Small intestine (tissue), 16 donors: ENCODE measurements at places on chromosomes 2 and 18.
A peak's percentile ranks its signal among the peaks of the same experiment; 100 is the strongest.

- DNase-seq = no peak
- H3K36me3 ChIP-seq = no peaks in the 10 kb centered on the region
- no peak overlapping the region for H3K4me3 ChIP-seq
Observed at GRCh38 chr2:146119586-146119985, 1599.7 kb upstream of the ZEB2 start.

- no peak overlapping the region for H3K27ac ChIP-seq
- no peaks in the 10 kb centered on the region for H3K36me3 ChIP-seq
- H3K4me3 ChIP-seq = no peak overlapping the region
- peaks cover 3% of the 10 kb centered on the region for H3K4me1 ChIP-seq
Observed at GRCh38 chr18:48133671-48134251, 203.3 kb upstream of the SMAD2 start.

DNA sequence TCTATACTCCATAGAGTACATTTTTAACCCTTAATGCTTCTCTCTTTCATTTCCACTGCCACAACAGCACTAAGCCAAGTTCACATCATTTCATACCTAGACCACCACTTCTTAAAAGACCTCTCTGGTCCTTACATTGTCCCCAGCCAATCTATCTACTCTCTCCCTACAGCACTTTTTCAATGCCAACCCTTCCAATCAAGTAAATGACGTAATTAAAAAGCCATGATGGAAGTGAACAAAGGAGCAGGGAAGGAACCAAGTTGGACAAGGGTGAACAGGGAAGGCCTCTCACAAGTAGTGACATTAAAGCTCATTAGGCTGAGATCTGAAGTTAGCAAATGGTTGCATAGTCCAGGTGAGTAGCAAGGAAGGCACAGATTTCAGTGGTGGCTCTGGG is 195.1 kb upstream of the CCDC150 start:
- H3K27me3 ChIP-seq = peaks cover 2% of the 10 kb centered on the region
- H3K27ac ChIP-seq = no peak overlapping the region
- DNase-seq = no peak
- no peaks in the 10 kb centered on the region for H3K4me1 ChIP-seq
- no peak overlapping the region for H3K4me3 ChIP-seq

- H3K4me1 ChIP-seq = no peaks in the 10 kb centered on the region
- no peak for DNase-seq
- no peaks in the 10 kb centered on the region for H3K36me3 ChIP-seq
- no peak overlapping the region for H3K27ac ChIP-seq
- H3K4me3 ChIP-seq = no peak overlapping the region
Observed at GRCh38 chr2:6017736-6018286, 325.6 kb downstream of the SOX11 start.

DNA sequence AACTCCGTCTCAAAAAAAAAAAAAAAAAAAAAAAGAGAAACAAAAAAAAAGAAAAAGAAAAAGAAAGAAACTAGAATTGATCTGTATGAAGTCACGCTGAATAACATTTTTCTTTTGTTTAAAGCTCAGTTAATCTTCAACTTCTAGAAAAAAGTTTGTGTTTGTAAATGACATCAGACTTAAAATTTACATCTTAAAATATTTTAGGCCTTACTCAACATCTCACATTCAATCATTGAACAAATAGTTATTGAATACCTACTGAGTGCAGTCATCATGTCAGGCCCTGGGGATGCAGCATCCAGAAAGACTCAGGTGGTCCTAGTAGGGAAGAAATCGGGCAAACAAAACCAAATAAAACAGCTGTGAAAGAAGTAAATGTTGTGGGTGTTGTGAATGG is 292.3 kb upstream of the FANCL start:
- no peak overlapping the region for H3K4me3 ChIP-seq
- no peak for DNase-seq
- H3K27ac ChIP-seq = no peak overlapping the region
- H3K36me3 ChIP-seq = no peaks in the 10 kb centered on the region
- no peaks in the 10 kb centered on the region for H3K27me3 ChIP-seq

DNA sequence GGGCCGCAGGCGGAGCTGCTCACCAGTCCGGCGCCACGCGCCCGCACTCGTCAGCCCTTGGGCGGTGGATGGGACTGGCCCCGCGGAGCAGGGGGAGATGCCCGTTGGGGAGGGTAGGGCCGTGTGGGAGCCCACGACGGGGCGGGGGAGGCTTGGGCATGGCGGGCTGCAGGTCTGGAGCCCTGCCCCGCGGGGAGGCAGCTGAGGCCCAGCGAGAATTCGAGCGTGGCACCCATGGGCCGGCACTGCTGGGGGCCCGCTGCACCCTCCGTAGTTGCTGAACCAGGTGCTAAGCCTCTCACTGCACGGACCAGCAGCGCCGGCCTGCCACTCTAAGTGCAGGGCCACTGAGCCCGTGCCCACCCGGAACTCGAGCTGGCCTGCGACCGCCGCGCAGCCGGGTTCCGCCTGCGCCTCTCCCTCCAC is 182.4 kb upstream of the ERBB4 start:
- H3K27me3 ChIP-seq = no peaks in the 10 kb centered on the region
- H3K27ac ChIP-seq = no peak overlapping the region
- no peaks in the 10 kb centered on the region for H3K36me3 ChIP-seq
- no peaks in the 10 kb centered on the region for H3K4me1 ChIP-seq
- DNase-seq = no peak

GRCh38 chr2:118221536-118222272 is 133.4 kb downstream of the INSIG2 start:
- peak; percentile 62 for DNase-seq
- peaks cover 21% of the 10 kb centered on the region for H3K27me3 ChIP-seq
- no peak overlapping the region for H3K27ac ChIP-seq
- no peak overlapping the region for H3K4me3 ChIP-seq

GRCh38 chr2:47640356-47640755 is 142.6 kb upstream of the MSH6 start:
- H3K27me3 ChIP-seq = no peaks in the 10 kb centered on the region
- H3K36me3 ChIP-seq = no peaks in the 10 kb centered on the region
- DNase-seq = no peak
- H3K27ac ChIP-seq = no peak overlapping the region
- peaks cover 2% of the 10 kb centered on the region for H3K4me1 ChIP-seq

DNA sequence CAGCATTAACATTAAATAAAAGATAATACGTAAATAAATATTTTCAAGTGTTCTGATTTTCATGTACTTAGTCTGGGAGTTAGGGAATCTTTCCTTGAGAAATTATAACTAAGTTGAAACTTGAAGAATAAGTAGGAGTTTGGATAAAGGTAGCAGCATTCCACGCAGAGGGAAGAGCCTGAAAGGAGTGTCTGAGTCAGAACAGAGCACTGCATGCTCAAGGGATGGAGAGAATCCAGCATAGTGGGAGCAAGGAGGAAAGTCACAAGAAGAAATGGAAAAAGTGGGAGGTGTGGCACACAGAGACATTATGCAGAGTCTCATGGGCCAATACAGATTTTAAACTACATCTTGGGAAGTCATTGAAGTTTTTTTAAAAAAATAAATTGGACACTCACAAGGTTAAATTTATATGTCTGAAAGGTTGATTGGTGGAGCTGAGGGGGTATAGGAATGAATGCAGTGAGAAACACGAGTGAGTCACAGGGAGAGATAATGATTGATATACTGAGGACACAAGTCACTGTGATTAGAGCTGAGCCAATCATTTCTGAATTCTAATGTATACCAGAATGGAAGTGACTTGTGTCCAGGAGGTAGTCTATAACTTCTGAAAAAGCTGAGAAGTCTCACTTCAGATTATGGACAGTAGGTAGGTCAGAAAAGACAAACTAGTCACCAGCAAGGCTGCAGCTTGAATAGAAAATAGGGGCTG is 66.9 kb downstream of the ICOS start:
- H3K36me3 ChIP-seq = no peaks in the 10 kb centered on the region
- no peak for DNase-seq
- H3K4me1 ChIP-seq = no peaks in the 10 kb centered on the region
